T1000 (cell line): ENCODE measurements at places on chromosomes 7 and 10.

DNA sequence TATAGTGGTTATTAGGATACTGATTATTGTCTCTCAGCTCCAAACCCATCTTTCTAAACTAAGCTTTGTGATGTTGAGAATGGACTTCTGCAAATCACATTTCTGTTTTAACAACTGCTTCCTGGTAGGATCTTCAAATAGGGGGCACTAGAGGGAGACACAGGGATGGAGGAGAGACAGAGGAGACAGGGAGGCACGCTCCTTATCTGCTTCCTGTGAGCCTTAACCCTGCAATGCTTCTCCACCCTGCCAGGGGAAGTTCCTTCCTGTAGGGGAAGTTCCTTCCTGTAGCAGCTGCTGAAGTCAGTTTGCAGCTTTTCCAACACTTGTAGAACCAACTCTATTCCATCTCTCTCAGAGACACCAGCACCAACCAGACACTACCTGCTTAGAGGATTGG lies 847.2 kb downstream of the CCSER2 start:
- DNase-seq: no peak

DNA sequence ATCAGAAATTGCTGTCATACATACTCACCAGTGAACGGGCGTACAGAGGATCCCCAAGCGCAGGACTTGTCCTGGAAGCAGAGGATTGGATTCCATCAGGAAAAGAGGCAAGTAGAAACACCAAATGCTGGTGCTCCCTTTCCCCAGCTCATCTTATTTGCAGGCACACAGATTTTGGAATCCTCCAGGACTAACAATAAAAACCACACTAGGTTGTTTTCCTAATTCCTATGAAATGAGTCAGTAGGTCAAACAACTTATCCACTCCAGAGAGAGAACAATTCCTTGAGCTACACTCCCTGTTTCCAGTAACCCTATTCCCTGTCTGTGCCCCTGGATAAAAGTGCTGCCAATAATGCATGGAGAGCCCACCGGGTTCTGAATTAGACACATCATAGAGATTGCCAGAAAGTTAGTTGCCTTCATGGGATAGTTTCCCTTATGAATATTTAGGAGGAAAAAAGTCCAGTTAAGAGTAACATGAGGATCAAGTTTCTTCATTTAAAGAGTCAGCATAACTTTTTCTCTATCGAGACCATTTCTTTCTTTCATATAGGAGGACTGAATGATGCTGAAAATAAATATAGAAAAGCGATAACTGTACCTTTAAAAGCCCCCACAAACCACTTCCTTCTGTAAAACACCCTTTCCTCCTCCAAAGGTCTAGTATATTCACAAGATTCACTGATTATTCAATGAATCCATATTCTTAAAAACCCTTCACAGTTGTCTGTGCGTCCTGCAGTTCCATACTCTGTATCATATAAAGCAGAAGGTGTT lies 178.3 kb upstream of the KLF14 start:
- DNase-seq: no peak

DNA sequence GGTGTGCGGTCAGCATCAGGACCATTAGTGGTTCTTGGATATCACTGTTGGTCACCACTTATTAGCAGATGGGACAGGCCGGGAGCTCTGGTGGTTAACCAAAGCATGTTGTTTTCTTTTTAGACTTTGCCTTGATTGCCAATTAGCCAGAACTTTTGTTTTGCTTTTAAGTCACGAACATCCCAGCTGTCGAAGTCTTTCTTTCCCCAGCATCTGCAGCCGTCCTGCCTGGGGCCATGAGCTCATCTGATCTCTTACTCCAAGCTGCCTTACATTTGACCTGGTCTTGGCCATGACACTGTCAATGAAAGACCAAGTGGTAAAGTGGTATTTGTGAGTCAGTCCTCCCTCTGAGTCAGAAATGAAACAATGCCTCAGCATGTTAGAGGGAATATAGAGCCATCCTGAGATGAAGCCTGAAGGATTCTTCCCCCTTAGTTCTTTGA lies 53.9 kb upstream of the CREB5 start:
- DNase-seq: peak; percentile 74

GRCh38 chr7:45387837-45388236 lies 186.3 kb upstream of the ADCY1 start:
- no peak for DNase-seq

GRCh38 chr7:3438352-3438751 lies 137.3 kb downstream of the SDK1 start:
- no peak for DNase-seq

- no peak for DNase-seq
Observed at GRCh38 chr10:5776881-5777197, 36.4 kb downstream of the GDI2 start.

DNA sequence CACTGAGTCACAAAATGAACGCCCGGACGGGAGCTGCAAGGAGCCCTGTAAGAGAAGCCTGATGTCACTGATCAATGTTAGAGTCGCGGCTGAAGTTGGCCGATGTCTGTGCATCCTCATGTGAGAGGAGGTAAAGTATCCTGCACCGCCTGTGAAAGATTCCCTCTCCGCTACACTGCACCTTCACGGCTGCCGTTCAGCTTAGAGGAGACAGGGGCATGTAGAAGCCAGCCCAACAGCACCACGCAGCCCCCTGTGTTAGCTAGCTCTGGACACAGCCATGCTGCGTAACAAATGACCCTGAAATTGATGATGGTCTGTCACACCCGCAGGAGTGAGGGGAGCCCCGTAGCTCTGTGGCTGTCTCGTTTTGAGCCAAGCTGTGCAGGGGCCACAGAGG lies 81.5 kb upstream of the DIP2C start:
- DNase-seq: no peak

- peak; percentile 72 for DNase-seq
Observed at GRCh38 chr7:91557789-91558404, 293.7 kb downstream of the FZD1 start.

GRCh38 chr10:133445268-133445732 lies 8.4 kb upstream of the SCART1 start:
- no peak for DNase-seq

GRCh38 chr7:131633342-131633843 lies 77.0 kb upstream of the PODXL start:
- DNase-seq: no peak

DNA sequence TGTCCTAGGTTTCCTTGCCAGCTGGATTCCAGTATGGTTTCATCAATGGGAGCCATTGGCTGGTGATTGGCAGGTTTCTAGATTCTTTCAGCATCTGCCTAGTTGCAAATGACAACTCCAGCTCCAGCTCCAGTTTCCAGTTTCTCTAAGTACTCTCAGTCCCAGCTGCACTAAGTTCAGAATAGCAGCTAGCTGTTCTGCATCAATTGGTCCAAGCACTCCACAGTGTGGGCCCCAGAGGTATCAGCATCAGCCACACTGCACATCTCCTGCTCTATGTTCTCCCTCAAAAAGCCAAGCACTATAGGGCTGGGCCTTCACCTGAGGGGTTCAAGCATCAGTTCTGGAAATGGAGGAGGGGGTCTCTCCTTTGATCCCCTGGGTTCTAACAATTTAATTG lies 143.4 kb downstream of the VPS50 start:
- no peak for DNase-seq
